ENCODE measurements at places on chromosomes 1 and 21.

GRCh38 chr1:86546787-86547221, at the start of gene CLCA4:
TSS of gene CLCA4 (plus strand) at chr1:86547078. CDS start at chr1:86547120, 42 bp downstream.
- DNase-seq: no peak

DNA sequence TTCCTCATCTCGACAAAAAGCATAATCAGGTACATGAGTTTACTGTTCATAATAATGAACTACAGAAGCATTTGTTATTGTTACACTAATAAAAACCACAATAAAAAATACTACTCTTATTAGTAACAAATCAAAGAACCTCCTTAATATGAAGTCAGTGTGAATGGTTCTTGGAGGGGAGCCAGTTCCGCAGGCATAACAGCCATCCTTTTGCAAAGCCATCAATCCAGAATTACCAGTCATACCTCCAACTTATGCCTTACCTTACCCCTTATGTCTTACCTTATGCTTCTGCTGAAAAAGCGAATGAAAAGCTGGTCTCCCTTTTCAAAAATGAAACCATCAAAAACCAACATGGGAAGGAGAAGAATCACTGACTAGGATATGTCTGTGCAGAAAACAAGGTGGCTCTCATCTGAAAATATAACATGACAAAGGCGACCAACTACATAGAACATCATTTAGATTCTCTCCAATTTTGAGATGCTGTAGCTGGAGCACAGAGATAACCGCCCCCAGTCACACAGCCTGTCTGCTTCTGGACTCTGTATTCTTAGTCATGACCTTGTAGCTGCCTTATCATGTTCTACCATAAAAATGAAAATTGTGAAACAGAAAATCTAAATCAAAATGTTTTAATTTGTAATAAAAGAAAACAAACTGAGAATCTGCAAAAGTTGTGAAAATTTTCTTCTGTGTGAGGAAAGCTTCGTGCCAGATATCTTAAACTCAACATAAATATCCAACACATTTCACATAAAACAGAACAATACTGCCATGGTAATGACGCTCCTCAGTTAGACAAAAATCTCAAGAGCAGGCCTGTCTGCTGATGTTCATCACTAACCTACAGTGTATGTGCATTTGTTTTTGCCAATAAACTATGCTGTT, 438.2 kb downstream of the SMYD3 start:
- no peak for DNase-seq

DNA sequence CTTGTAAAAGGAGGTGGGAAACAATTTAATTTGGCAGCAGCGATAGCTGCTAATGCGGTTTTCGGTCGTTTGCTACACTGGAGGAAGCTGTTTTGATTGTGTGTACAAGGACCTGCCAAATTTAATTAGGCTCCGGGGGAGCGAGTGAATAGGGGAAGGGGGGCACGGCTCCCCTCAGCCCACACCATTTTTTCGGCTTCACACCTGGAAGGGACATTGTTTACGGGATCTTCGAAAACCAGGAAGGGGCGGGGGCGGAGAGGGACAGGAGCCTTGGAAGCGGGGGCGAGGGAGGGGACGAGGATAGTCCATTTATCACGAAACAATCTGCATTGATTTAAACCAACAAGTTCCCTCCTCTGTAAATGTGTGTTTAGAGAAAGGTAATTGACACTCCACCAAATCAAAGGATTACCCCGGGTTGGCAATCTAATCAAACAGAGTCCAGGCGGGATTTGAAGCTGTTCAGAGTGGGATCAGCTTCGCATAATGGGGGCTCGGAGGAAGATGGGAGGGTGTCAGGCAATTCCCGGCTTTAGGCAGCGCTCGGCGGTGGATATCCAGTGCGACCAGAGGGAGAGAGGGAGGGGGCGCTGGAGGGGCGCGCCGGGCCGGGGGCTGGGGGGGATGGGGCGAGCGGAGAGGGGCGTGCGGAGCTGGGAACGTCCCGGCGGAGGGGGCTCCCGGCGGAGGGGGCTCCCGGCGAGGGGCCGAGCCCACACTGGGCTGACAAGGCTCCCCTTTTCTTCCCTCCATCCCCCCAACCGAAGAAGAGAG, 9.8 kb downstream of the PAX7 start:
- no peak for DNase-seq

GRCh38 chr1:156826630-156827029, 10.0 kb upstream of the SH2D2A start:
- no peak for DNase-seq

DNA sequence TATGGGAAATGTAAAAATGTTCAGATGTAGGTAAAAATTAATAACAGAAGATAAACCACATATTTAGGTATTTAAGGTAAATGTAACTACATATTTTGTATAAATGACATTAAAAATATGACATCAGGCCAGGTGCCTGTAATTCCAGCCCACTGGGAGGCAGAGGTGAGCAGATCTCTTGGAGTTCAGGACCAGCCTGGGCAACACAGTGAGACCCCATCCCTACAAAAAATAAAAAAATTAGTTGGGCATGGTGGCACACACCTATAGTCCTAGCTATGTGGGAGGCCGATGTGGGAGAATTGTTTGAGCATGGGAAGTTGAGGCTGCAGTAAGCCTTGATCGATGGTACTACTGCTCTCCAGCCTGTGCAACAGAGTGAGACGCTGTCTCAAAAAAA, 216.5 kb downstream of the SPATA17 start:
- no peak for DNase-seq

GRCh38 chr21:34284666-34285065, 79.1 kb upstream of the KCNE2 start:
- no peak for DNase-seq

- no peak for DNase-seq
These were observed 23.2 kb downstream of the HAX1 start for GRCh38 chr1:154295408-154296235.

DNA sequence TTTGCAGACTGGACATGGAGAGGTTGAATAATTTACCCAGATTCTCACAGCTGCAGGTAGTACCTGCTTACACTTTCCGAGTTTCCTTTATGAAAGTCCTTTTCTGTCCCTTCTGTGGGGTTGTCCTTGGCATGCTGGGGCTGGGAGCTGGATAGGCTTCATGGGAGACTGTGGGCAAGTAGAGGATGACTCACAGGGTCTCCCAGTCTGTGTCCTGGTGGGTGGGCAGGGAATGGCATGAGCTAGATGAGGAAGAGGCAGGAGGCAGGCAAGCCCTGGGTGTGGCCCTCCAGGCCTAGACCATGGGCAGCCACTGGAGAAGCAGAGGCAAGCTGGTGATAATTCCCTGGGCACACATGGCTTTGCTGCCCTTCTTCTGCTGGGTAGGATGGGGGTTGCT, 80.6 kb downstream of the NAV1 start:
- DNase-seq: no peak

GRCh38 chr21:35086357-35086756, 37.3 kb upstream of the RUNX1 start:
- DNase-seq: no peak

- DNase-seq: no peak
These were observed 17.6 kb downstream of the FAM177B start for GRCh38 chr1:222754366-222755139.

- DNase-seq: no peak
These were observed 16.0 kb downstream of the IQGAP3 start for GRCh38 chr1:156556354-156556753.

- DNase-seq: no peak
These were observed 279.9 kb downstream of the DNM3 start for GRCh38 chr1:172121081-172121717.

DNA sequence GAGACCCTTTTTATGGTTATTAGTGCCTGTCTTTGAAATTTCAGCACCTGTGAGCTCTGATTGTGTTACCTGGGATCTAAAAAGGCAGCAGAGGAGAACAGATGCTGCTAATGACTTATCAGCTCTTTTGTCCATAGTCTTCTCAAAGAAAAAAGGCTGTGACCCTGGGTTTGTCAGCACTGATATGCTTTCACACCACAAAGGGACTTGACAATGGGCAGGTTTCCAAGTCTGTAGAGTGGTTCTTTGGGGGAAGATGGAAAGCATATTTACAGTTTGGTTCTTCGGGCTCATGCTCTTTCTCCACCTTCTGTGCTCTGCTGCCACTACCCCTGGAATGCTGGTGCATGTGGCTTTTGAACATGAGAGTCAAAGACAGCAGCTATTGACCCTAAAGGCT, 32.0 kb downstream of the DNAJC6 start:
- DNase-seq: no peak

- DNase-seq: no peak
These were observed 30.9 kb downstream of the CCN1 start for GRCh38 chr1:85611425-85611824.

GRCh38 chr1:53126495-53126894, 15.9 kb downstream of the SLC1A7 start:
- no peak for DNase-seq

DNA sequence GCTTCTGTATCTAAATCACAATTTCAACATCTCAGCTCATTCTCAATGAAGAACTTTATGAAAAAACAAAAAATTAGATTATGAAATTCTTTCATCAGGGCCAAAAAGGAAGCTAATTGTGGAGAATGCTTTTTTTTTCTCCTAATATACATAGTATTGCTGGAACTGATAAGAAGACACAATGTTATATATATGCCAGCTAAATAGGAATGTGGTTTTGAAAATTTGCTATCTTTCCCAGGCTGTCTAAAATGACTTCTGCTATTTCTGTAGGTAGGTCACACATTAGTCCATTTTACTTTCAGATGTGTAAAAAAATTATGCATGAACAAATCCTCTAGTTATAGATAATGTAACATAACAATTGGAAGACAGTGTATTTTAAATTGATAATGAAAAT, 732.9 kb downstream of the RWDD3 start:
- DNase-seq: no peak

GRCh38 chr1:205444931-205445645, 10.8 kb downstream of the BLACAT1 start:
- no peak for DNase-seq

DNA sequence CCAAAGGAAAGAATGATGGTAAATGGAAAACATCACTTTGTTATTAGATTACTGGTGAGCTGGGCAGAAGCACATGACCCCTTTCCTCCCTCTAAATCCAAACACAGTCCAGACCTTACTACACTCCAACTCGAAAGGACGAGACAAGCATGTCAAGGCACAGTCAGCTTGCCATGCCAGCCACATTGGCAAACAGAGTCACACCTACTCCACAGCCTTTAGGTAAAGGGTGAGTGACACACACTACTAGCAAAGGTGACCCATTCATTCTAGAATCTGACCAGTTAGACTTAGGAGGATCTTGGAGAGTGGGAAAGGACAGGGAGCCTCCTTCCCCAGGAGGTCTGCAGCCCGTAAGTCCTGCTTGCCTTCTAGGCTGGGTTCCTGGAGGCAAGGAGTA, 3.0 kb downstream of the SLC44A3 start:
- no peak for DNase-seq

- DNase-seq: no peak
These were observed 33.0 kb upstream of the S100A7 start for GRCh38 chr1:153493343-153493960.

GRCh38 chr1:61426254-61426653, 298.7 kb downstream of the TM2D1 start:
- no peak for DNase-seq

GRCh38 chr1:193176788-193177187, 9.6 kb downstream of the B3GALT2 start:
- DNase-seq: no peak

DNA sequence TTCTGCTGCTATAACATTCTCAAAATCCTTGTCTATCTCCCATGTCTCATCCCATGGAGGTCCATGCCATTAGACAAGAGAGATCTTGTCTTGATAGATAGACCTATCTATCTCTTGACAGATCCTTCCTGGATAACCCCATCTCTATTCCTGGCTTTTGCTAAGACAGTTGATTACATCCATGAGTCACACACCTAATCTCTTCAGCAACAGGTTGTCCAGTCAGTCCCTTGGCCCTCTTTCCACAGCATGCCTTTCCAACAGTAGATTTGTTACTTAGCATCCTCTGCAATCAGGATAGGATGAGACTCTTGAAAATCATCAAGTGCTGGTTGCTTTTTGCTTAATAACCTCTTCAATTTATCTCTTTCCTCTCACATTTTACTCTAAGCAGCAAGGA, 46.6 kb downstream of the TRMT1L start:
- DNase-seq: no peak

DNA sequence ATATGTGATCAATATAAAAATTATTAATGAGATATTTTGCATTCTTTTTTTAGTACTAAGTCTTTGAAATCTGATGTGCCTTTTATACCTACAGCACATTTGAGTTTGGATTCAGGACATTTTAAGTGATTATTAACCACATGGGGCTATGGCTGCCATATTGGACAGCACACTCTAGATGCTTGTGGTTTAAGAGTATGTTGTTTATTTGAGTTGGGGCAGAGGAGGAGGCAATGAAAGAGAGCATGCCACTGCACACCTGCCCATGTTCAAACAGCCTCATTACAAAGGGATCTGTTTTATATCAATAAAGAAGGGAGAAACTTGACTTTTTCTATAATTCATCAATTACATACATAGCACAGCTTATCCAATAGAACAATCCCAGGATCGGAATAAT, 99.4 kb upstream of the EDEM3 start:
- no peak for DNase-seq

DNA sequence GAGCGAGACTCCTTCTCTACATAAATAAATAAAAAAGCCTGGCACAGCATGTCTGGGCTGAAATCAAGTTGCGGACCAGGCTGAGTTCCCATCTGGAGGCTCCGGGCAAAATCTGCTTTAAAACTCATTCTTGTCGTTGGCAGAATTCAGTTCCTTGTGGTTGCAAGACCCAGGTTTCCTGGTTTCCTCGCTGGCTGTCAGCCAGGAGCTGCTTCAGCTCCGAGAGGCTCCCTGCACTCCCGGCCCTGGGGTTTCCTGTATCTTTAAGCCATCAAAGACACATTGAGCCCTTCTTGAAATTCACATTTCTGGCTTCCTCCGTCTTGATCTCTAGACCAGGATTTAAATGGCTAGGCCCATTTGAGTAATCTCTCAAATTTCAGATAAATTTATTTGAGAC, 20.6 kb upstream of the SCCPDH start:
- DNase-seq: no peak

GRCh38 chr1:29789221-29789909, 553.0 kb downstream of the PTPRU start:
- DNase-seq: no peak

DNA sequence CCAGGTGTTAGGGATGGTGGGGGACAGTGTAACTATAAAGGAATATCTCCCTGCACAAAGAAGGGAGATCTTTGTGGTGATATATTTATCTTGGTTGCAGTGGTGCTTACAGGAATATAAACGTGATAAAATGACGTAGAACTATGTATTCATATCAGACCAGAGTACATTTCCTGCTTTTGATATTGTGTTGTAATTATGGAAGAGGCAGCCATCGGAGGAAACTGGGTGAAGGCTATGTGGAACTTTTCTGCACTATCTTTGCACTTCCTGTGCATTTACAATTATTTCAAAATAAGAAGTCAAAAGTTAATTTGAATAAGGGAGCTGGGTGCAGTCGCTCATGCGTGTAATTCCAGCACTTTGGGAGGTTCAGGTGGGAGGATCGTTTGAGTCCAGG, 37.6 kb downstream of the NDUFS5 start:
- DNase-seq: no peak

- DNase-seq: no peak
These were observed 163.3 kb upstream of the ADAMTS5 start for GRCh38 chr21:27130154-27130553.

All from stimulated activated CD8-positive, alpha-beta memory T cell treated with anti-CD3 and anti-CD28 coated beads, Interleukin-15, amount 100 ng/mL, for 24 hours (primary cell).